ENCODE measurements at places on chromosomes 7 and 10.

GRCh38 chr7:47908720-47909119 is 39.5 kb downstream of the PKD1L1 start:
- no peak for DNase-seq

DNA sequence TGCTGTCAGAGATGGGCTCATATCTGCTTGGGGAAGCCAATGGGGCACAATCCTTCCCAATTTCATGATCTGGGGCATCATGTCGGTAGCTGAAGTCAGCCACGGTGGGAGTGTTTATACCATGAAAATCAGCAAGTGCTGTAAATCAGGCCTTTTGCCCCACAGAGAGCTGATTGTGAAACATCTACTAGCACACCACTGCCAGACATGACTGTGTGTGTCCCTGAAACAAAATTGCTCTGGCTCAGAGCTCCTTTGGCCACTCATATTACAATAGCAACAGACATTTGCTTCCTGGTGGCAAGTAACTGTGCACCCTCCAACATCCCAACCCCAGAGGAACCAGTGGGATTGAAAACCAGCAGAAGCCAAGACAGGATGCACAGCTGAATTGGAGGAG is 23.7 kb downstream of the GPR26 start:
- DNase-seq, result no peak

GRCh38 chr10:108454793-108455192 is 1290.3 kb upstream of the SORCS1 start:
- DNase-seq, result no peak

DNA sequence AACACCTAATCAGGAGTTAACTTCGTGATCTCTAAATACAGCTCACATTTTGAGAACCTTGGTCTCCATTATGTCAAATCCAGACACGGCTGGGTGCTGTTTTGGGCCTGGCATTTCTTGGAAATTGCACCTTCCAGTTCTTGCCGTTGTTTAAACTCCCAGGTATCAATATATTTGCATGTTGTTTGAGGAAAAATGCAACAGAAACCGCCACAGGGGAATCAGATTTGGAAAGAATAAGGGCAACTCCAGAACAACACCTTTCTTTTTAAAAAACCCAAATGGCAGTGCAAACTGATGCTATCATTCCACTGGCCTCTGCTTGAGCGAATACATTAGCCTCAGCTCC is 162.0 kb downstream of the FGFR2 start:
- no peak for DNase-seq

DNA sequence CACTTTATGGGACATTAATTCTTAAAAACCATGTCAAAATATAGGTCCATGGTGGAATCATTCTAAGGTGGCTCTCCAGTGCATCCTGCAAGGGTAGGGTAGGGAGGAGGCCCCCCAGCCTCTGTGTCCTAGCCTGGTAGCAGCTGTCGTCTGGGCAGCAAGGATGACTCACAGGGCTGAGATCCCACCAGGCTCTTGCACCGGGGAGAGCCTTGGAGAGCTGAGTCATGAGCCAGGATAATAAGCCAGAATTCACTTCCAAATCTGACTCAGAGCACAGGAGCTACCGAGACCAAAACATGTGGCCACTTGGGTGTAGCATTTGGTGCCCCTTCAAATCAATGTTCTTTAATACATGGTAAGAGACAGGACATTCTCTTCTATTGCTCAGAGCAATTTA is 298.5 kb downstream of the NEBL start:
- peak; percentile 53 for DNase-seq

DNA sequence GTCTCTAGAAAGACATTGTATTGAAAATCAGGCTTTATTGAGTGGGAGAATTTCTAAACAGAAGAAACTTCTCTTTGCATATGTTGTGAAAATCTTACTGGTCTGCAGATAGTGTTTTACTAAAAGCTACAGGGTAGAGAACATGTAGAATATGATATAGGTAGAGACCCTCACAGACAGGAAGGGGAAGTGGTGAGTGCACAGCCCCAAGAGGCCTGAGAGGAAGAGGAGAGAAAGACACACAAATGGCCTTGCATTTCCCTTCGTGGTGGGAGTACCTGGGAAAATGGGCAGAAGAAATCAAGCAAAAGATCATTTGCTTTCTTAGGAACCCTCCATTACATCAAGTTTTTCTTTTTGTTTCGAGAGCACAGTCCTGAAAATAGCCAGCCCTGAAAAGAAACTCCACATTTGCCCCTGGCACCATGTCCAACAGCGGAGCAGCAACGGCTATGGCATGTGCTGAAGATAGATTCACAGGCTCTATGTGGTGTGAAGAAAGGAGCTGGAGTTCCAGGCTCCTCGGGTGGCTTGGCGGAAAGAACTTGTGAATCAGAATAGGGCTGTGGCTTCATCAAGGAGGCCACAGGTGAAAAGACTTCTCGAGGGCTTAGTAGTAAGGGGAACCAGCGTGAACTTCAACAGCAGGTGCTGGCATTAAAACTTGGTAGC is 143.5 kb downstream of the CALCR start:
- no peak for DNase-seq
